Naive thymus-derived CD4-positive, alpha-beta T cell (primary cell): ENCODE measurements at places on chromosomes 4 and X. TPM values are rescaled to one million over a fixed set of nuclear protein-coding genes. Genes with fewer than 3 reads are reported as not detected.

GRCh38 chr4:172652369-172652768, 516.2 kb upstream of the GALNT7 start:
- H3K27me3 ChIP-seq: no peaks in the 10 kb centered on the region
- no peaks in the 10 kb centered on the region for H3K4me1 ChIP-seq
- no peaks in the 10 kb centered on the region for H3K36me3 ChIP-seq
- no peak overlapping the region for H3K27ac ChIP-seq
- no peak overlapping the region for H3K4me3 ChIP-seq
- DNase-seq: no peak

DNA sequence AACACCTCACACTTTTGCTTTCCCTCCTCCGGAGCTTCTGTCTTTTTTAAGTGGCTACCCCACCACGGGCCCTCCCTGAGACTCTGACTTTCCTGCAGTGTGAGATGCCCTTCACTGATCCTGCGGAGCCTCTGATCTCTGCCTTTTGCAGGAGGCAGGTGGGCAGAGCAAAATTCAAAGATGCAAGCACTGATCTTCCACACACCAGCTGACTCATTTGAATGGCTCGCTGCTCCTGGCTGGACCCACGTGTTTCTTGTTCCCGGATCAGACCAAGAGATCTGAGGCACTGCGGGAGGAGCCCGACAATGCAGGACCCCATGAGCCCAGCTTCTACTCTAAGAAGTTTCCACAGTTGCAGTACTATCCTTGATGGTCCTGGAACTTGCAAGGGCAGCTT, 1607.9 kb upstream of the TENM3 start:
- no peak for DNase-seq
- no peaks in the 10 kb centered on the region for H3K36me3 ChIP-seq
- H3K4me1 ChIP-seq: no peaks in the 10 kb centered on the region
- no peak overlapping the region for H3K4me3 ChIP-seq

DNA sequence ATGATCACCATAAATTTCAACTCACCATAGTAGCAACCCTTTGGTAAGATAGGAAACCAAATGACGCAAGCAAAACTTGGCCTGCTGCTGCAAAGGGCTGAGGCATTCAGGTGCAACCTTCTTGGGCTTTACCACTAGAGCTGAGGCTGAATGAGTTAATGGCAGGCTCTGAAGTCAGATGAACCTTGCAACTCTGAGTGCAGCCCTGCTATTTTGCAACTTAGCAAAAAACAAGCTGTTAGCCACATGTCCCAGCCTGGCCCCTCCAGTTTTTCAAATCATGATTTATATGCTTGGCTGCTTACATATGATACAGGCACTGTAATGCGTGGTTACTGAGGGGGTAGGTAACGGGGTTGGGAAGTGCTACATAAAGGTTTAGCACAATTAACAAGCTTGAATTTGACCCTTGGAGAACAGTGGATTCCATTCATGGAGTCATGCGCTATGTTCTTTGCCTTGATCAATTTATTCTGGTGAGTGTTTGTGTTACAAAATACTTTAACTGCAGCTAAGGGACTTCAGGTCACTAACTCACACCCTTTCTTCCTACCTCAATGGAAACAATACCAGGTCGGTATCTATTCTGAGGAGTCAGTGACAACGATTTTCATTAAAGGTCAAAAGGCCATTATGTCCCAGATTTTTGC, 80.5 kb upstream of the PPARGC1A start:
- H3K36me3 ChIP-seq: no peaks in the 10 kb centered on the region
- DNase-seq: no peak
- no peaks in the 10 kb centered on the region for H3K27me3 ChIP-seq

DNA sequence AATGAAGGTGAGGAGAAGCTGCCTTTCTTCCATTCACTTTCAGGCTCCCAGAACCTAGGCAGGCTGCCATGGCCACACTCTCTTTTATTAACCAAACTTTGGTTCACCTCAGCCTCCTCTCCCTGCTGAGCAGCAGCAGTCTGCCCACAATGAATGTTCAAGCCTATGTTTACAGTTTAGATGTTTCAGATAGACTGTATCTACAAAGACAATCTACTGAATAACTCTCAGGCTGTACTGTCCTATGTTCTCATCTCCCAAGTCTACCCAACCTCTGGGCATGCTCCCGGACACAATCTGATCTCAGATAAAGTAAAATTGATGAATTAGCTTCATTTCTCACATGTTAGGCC, 59.2 kb upstream of the TMEM164 start:
- no peaks in the 10 kb centered on the region for H3K36me3 ChIP-seq
- no peak for DNase-seq
- no peaks in the 10 kb centered on the region for H3K27me3 ChIP-seq

- H3K36me3 ChIP-seq: no peaks in the 10 kb centered on the region
- H3K27ac ChIP-seq: no peak overlapping the region
- H3K4me1 ChIP-seq: no peaks in the 10 kb centered on the region
- DNase-seq: no peak
Observed at GRCh38 chr4:104420766-104421165, 73.9 kb downstream of the CXXC4 start.

The XK gene
- not detected for polyA plus RNA-seq

The CT45A10 gene
- not detected for polyA plus RNA-seq

The CXorf51B gene
- polyA plus RNA-seq: not detected
